BJ (cell line): ENCODE measurements at places on chromosomes 1 and 21.

DNA sequence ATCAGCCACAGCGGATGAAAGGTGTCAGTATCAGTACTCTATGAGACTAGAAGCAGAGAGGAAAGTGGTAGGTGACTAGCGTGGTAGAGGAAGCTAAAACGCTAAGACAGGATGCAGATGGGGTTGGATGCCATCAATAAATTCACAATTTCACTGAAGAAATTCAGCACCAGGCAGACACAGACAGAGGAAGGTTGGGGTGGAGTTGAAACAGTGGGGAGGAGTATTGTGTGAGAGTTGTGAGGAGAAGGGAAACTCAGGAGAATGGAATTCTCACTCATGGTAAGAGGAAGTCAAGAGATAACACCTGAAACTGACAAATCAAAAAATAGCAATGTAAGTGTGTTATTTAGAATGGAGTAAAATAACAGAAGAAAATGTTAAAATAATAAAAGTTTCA lies 208.5 kb upstream of the DAB1 start:
- no peak for DNase-seq

DNA sequence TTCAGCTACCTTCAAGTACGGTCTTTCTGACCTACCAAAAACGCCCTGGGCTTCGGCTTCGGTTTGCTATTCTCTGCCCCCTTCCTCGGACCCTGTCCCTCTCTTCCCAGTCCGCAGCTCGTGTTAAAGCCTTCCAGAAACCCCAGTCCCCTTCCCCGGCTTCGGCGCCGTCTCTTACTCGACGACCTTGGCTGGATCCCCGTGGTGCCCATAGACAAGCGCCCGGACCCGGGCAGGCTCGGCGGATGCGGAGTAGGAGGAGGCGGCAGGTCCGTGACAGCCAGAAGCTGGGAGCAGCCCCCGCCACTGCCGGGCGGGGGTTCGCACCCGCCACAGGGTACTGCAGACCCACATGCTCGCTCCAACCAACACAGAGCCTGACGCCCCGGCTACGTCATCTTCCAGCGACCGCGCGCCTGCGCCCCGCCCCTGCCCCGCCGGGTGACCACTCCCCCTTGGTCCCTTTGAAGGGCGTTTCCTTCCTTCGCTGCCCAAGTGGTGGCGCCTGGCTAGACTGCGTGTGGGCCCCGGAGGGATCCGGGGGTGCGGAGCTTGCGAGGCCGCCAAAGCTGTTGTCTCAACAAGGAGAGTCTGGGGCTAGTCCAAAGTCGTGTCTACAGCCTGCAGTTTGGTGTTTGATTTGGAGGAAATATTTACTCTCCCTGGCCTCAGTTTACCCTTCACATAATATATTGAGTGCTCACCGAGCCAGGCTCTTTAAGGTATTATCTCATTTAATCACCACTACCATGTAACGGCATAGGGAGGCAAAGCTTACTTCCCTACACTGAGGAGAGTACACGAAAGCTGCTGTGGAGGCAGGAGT lies at the start of gene MECR:
Gene MECR, minus strand, starts transcription at position 382 of the 826 bp plus-strand sequence. Its CDS starts 28 bp downstream, at position 354.
- peak; percentile 56 for DNase-seq

DNA sequence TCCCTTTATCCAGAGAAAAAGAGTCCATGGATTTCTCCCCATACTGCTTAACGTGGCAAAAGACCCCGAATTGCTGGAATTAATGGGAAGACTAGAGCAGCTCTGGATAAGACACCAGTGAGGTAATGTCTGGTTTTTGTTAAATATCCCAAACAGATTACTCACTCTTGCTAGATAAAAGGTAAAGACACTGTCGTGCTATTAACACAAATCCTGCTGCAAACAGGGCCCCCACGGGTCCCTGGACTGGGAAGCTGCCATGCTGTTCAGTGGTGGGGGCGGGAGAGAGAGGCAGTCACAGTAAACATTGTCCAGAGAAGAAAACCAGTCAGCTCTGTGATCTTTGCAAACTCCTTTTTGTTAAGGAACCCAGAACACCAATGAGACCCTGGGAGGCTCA lies 15.2 kb upstream of the SRP9 start:
- no peak for DNase-seq

- DNase-seq: no peak
These were observed 125.0 kb upstream of the JUN start for GRCh38 chr1:58908561-58909560.

- no peak for DNase-seq
These were observed 431 bp upstream of the C1orf52 start for GRCh38 chr1:85259912-85260274.

- DNase-seq: no peak
These were observed 817 bp downstream of the KLHL17 start for GRCh38 chr1:961132-961669.

- no peak for DNase-seq
These were observed 49.2 kb upstream of the C1orf198 start for GRCh38 chr1:230917284-230918135.

DNA sequence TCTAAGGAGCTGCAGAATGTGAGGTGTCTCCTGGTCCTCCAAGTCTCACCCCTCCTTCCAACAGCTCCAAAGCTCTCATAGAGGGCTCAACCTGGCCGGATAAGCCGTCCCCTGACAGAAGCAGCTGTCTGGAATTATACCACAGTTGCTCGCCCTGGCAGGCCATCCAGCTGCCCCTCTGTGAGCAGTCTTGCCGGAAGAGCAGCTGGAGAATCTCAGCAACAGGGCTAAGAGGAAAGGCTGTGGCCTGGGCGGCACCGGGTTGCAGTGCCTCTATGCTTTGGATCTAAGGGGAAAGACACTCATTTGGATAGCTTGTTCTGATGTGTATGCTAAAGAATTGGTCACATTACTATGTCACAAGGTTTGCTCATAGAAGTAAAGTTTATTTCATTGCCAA lies 12.4 kb downstream of the TMCC2 start:
- no peak for DNase-seq

DNA sequence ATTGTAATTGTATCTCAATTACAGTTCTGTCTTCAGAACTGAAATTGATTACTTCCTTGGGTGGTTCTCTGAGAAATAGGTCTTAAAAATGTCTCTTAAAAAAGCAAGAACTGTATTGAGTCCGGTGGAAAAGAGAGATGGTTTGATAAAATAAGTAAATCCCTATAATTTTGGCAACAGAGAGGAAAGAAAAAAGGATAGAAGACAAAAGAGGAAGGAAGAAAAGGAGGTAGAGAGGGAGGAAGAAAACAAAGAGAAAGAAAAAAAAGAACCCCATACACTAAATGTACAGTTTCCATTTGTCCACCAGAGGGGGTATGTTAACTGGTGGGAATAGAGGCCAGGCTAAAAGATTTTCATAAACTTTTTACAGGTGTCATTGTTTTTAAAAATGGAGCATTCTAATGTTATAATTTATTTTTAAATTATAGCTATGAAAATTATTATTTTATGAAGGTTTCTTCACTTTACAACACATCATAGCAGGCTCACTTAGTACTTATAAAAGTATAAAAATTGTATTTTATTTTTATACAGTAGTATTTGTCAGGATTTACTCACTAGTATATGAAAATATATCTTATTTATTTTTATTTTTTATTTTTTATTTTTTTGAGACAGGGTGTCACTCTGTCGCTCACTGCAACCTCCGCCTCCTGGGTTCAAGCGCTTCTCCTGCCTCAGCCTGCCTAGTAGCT lies 2.1 kb upstream of the UBE2T start:
- no peak for DNase-seq

DNA sequence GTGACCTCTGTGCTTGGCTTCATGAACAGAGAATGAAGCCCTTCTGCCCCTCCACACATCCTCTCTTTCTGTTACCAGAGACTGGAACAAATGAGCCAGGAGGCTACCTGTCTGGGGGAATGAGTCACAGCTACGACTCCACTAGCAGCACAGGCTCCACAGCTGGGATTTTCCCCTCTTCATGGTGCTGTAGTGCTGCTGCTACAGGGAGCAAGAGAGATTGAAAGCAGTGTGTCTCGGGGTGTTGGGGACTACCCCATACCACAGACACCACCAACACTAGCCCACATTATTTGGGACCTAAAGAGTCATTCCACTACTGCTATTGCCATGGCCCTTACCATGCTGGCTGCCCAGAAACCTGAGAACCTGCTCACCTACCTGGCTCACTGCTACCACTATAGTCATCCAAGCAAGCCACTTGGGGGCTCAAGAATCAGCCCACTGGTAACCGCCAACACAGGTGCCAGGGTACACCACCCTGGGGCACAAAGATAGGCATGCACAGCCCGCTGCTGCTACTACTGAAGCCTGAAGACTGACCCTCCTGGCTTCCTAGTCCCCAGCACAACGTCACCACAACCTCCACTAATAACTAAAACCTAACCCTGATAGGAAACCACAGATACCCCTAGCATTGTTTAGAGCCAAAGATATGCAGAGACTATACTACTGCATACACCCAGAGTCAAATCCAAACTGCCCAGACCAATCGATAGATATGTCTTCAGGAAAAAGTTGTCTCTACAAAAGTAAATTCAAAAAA lies 17.7 kb downstream of the CD1E start:
- DNase-seq: no peak

DNA sequence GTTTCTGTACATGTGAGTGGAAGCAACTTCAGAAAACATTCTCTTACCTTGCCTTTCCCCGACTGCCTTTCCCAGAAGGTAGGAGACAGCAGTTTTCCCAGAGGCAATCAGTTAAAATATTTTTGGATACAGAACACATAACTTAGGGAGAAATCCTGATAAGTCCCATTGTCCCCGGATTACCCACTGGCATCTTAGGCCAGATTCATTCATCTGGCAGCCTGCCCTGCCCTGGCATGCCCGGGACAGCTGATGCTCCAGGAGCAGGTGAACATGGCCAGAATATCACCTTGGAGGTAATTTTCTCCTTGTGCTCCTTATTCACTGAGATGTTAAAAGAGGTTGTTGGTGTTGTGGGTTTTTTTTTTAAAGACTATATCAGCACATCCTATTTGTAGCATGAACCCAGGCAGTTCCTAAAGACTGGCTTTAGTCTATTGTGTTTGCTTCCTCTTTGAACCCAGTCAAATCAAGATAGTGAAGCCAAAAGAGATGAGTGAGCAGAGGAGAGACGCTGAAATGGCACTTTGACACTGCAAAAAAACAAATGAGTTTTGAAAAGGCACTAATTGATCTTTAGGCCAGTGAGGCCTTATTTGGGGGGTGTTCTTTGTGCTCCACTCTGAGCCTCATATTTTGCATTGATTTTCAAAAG lies 139.6 kb downstream of the PLPP3 start:
- DNase-seq: no peak

DNA sequence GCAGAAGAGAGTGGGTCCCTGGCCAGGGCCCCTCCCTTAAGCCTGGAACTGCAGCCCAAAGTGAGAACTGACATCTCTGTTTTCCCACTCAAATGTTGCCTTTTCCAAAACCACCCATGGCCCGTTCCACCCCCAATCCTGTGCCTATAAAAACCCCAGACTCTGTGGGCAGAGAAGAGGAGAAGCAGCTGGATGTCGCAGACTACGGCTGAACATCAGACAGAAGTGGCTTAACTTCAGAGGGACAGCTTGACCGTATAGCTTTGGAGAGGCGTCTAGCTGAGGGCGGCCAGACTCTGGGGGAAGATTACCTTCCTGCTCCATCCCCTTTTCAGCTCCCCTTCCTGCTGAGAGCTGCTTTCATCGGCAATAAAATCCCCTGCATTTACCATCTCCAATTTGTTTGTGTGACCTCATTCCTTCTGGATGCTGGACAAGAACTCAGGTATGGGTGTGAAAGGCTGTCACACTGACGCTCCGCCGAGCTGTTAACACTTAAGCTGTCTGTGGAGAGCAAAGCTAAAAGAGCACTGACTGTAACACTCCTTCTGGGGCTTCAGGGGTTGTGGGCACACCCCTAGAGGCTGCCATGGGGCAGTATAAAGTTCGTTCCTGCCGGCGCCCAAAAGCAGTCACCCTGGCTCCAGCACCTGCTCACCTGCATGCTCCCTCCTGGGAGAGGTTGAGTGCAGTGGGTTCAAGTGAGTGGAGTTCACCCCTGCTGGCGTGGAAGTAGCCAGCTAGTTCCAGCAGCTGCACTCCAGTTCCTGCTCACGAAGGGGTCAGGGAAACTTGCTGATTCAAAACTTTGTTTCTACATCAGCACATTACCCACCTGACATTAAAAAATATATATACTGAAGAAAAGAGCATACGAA lies 19.6 kb upstream of the ERO1B start:
- DNase-seq: no peak

- DNase-seq: no peak
These were observed 15.0 kb downstream of the COL6A1 start for GRCh38 chr21:45996311-45997204.

DNA sequence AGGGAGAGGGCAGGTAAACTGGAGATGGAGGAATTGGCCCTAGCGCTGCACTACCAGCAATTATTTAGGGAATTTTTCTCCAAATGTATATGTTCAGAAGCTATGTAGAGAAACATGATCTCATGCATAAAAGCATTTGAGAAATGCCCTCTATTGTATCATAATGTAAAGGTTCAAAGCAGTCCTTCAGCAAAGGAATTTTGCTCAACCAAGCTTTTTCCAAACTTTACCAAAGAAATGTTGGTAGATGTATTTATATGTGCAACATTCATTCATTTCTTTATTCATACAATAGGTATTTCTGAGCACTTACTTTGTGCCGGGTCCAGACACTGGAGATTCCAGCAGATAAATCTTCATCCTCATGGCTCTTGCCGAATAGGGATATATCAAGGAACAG lies 64.4 kb downstream of the XCL1 start:
- DNase-seq: no peak

GRCh38 chr1:150765296-150765976 lies at the start of gene CTSS:
Gene CTSS (minus strand): TSS chr1:150765778. CDS start chr1:150764763, 1,015 bp downstream.
- DNase-seq: peak; percentile 8

- DNase-seq: no peak
These were observed 6.9 kb downstream of the EPS15 start for GRCh38 chr1:51512120-51512519.

GRCh38 chr1:191174298-191174697 lies 696.6 kb upstream of the BRINP3 start:
- no peak for DNase-seq

- DNase-seq: no peak
These were observed 108.2 kb downstream of the GALNT2 start for GRCh38 chr1:230175163-230175747.

DNA sequence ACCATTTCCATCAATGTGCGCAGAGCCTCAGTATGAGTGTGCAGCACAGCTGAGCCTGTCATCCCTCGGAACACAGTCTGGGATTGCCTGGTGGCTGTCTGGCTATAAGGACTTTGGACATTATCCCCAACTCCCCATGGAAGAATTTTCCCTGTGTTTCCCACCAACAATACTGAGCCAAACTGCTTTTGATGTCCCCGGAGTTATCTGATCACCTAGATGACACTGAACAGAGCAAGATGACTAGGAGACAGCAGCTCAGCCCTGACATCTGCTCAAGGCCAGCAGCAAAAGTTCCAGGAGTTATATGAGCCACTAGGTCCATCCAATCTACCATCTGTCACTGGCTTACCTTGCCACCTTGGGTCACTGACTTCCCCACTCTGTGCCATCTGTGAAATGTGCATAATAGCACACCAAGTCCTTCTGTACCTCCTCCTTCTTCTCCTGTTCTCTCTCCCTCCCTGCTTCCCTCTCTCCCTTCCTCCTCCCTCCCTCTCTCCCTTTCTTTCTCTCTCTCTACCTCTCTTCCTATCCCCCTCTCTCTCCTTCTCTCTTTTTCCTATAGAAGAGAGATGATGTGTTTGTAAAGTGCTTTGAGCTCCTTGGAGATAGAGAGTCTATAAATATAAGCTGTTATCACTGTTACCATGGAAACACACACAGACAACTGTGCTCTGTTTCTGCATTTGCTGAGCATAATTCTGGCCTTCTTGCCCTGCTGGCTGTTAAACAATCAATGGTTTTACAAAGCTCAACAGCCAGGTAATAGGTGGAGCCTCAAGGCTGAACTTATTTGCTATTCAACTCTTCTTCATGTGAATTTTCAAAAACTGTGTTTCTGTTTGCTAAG lies 19.7 kb upstream of the ATP1B1 start:
- DNase-seq: no peak
